ENCODE measurements at places on chromosomes 7 and 10.

DNA sequence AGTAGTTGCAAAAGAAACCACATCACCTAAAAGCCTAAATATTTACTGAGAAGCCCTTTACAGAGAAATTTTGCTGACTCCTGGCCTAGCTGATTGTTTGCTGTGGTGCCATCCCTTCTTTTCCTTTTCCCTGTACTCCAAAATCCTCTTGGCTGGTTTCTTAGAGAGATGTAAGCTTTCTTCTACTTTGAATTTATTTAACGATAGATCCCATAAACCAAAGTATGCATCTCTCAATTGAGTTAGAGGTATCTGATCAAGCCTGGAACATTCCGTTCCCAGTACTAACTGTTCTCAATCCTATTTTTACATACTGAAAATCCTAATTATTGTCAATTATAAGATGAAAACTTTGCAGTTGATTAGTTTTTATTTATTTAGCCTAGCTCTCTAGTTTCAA lies 6.3 kb downstream of the TMEM60 start:
- DNase-seq = no peak

DNA sequence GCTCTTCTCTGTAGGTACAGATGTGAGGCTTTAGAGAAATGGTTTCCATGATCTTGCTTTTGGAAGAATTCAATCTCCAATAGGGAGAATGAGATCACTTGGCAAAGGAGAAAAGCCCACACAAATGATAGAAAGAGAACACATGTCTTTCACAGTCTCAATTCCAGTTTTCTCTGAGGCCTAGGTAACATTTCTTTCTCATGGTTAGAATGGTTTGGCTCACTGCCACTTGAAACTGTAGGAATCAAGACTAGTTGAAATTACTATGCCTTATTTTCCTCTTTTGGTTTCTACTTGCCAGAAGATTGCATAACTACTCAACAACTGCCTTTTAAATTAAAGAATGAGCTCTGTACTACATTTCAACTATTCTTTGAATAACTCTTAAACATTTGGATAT lies 276.5 kb upstream of the TEX47 start:
- DNase-seq = no peak

DNA sequence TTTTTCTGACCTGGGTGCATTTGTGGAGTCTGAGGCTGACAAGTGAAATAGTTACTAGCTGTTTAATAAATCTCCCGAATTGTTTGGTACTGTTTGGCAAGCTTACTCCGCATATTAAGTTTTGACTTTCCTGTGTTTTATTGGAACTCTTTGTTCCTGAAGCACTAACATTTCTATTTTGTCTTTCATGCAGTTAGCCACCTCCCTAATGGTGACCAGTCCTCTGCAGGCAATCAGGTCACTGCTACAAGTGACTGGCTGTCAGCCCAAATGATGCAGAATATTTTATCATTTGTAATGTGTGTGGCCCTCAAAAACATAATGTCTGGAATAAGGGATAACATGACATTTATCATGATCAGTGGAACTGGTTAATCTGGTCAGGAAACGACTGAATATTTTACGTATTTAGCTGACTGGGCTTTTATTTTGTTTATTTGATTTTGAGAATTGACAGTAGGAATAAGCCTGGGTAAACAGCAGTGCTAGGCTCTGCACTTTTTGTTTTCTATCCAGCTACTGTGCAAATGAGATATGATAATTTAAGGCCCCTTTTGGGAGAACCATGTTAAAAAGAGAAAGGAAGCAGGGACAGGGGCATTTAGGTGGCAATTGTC lies 82.9 kb downstream of the ST7 start:
- no peak for DNase-seq

DNA sequence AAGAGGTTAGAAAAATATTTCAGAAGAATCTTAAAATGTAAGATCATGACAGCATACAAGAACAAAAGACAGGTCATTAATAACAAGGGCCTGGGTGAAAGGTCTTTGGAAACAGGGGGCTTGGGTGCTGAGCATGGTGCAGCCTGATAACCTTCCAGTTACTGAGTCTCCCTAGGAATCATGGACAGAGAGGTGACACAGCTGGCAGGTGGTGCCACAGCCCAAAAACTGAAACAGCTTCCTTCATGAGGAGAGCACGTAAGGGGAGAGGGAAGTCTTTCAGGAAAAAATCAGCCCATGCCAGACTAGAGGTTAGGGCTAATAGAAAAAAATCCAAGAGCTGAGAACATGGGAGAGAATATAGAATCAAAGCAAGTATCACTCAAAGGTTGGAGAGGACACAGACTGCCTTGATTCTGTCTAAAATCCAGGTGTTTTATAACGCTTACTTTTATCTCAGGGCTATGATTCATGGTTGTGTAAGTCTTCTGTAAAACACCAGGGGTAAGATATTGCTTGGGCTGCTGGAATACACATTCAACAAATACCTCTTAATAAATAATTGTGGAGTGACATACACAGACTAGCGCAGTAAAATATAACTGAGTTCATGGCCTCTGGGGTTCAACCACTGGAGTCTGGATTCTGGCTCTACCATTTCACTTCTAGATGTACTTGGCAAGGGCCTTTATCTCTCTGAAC lies 88.1 kb downstream of the SEMA3C start:
- no peak for DNase-seq

- no peak for DNase-seq
Measured at GRCh38 chr10:102254426-102254825, 9.1 kb downstream of the GBF1 start.

DNA sequence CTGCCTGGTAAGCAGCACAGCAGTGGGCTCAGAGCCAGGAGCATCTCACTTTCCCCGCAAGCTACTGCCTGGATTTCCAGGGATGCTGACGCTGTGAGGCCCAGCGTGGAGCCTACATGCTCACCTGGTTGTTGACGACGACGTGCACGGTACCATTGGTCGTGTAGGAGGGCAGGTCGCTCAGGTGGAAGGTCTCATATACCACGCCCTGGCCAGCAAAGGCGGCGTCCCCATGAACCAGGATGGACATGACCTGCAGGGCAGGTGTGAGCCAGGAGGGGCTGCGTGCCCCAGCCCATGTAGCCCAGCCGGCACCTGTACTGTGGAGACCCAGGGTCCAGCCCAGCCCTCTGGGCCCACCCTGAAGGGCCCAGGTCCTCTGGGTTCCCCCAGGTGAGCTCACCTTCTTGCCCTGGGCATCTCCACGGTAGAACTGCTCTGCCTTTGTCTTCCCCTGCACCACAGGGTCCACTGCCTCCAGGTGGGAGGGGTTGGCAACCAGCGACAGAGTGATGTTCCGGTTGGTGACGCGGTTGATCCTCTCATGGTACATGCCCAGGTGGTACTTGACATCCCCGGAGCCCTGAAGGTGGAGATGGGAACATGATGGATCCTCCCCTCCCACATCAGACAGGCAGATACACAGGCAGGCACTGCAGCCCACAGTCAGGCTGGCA lies 15.4 kb downstream of the OGDHL start:
- no peak for DNase-seq

DNA sequence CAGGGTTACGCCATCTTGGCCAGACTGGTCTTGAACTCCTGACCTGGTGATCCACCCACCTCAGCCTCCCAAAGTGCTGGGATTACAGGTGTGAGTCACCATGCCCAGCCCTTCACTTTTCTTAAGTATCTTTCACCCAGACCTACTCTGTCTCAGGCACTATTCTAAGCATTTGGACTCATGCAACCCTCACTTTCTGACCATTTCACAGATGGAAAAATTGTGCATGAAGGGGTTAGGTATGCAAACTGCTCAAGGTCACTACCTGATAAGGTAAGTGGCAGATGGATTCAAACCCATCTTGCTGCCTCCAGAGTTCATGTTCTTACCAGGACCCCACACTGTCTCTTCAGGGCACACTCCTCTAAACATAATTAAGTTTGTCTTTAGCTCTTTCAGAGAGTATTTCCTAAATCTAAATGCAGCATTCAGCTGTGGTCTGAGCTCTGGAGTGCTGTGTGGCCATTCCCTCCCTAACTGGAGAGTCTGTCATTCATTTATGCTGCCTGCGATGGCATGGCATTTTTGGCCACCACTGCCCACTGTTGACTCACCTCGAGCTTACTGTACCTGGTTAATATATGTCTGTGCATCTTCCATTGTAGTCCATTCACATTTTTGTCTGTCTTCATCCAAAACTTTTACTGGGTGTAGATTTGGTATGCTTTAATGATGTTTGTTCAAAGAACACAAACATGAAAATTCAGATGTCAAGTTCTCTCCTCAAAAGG lies 88.4 kb downstream of the CCDC71L start:
- DNase-seq = no peak

DNA sequence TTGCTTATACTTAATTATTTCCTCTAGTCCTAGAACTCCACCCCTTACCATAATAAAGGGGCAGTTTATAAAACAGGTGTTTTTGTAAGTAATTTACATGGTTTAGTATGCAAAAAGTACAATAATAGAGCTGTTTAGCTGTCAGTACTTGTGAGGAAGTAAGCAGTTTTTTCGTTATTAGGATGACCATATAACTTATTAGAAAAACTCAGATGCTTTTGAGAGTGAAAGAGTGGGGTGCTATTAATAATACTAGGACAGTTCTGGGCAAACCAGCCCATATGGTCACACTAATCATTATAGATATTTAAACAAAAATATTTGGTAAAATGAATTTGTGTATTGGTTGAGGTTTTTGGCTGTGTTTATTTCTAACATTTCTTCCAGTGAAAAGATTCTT lies 201.9 kb upstream of the KAT6B start:
- no peak for DNase-seq

- no peak for DNase-seq
Measured at GRCh38 chr10:12873172-12873571, 128.3 kb downstream of the CCDC3 start.

DNA sequence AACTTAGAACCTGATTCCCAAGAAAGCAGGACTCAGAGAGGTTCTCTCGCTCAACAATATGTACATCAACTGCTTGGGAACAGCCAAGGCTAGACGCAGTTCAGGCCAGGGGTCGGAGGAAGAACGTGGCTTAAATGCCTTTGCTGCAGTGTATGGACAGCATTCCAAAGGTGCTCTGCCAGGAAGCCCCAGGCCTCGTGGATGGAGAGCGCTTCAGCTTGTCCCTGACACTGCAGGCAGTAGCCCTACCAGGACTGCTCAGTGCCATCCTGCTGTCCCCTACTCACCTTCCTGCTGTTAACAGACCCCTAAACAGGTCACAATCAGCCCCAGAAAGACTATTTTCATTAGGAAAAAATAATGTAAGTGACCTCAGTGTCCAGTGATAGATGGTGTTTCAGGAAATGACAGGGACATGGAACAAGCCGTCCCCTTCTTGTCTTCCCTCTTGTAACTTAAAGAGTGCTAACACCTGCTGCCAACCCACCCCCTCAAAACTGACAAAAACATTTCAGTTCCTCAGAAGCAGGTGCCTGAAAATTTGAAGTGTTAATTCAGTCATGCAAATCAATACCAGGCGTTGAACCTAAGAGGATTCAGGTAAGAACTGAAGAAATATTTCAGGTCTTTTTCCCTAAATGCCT lies 16.5 kb downstream of the CREB3L2 start:
- no peak for DNase-seq

DNA sequence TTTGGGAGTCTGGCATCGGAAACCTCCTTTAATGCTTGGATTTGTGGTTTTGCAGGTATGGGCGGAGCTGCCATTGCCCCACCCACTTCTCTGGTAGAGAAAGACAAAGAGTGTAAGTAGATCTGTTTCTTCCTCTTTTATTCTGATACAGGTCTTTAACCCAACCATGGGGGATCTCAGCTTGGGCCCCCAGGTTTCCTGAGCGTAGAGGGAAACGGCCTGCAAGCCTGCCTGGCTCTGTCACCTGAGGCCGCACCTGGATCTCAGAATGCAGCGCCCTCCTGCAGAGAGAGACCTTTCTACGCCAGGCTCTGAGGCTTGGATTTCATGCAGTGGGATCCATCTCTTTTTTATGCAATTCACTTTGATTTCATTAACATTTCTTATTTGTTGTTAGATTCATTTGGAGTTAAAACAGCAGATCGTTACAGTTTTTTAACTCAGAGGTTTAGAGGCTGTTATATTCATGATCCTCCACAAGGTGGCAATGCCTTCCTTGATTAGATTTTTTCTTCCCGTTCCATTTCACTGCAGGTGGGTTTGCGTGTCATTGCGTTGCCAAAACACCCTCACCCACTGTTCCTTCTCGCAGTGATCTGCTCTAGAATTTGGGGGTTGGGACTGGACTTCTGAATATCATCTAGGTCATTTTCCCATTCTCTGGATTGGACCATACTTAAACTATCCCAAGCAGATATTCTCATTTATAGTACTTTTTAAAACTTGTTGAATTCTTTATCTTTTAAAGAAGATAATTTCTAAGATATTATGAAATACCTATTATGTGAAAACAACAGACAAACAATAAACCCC lies 20.0 kb downstream of the RBM17 start:
- peak; percentile 71 for DNase-seq

DNA sequence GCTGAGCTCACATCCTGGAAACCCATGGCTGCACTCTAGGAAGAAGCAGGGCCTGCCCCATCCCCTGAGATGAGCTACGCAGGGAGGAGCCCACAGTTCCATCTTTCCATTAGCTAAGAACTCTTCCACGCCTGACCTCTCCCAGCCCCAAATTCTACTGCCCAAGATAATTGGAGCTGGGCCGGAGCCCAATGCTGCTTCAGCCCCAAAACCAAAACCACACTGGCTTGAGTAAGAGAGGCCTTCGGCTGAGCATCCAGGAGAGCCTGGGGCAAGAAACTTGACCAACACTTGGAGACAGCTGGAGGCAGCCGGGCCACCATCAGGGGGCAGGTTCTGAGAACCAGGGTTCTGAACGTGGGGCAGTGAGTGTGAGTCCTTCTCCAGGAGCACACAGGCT lies 116.1 kb upstream of the ZMIZ1 start:
- no peak for DNase-seq

- peak; percentile 68 for DNase-seq
Measured at GRCh38 chr10:84329196-84329611, 815 bp downstream of the CCSER2 start.

- no peak for DNase-seq
Measured at GRCh38 chr7:25790963-25791362, 361.0 kb upstream of the NFE2L3 start.

GRCh38 chr7:65448816-65449504 lies 75.3 kb downstream of the ZNF92 start:
- DNase-seq = no peak

DNA sequence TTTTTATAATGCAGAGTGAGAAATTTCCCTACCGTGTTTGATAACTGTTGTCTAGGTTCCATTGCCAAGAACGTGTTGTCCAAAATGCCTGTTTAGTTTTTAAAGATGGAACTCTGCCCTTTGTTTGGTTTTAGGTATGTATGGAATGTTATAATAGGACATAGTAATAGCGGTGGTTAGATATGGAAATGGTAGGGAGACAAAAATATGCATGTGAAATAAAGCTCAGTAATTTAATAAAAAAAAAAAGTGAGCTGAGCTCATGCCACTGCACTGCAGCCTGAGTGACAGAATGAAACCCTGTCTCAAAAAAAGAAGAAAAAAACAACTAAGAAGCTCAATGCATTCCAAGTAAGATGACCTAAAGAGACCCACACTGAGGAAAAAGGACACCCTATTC lies 72.9 kb downstream of the ZNF783 start:
- DNase-seq = no peak

GRCh38 chr7:13321316-13321715 lies 633.9 kb downstream of the ARL4A start:
- no peak for DNase-seq

- DNase-seq = peak; percentile 77
Measured at GRCh38 chr7:19439517-19439916, 269.3 kb downstream of the POLR1F start.

Data from mesendoderm (in vitro differentiated cells).